Hepatic stellate cell (primary cell): ENCODE measurements at places on chromosomes 1 and 21.

DNA sequence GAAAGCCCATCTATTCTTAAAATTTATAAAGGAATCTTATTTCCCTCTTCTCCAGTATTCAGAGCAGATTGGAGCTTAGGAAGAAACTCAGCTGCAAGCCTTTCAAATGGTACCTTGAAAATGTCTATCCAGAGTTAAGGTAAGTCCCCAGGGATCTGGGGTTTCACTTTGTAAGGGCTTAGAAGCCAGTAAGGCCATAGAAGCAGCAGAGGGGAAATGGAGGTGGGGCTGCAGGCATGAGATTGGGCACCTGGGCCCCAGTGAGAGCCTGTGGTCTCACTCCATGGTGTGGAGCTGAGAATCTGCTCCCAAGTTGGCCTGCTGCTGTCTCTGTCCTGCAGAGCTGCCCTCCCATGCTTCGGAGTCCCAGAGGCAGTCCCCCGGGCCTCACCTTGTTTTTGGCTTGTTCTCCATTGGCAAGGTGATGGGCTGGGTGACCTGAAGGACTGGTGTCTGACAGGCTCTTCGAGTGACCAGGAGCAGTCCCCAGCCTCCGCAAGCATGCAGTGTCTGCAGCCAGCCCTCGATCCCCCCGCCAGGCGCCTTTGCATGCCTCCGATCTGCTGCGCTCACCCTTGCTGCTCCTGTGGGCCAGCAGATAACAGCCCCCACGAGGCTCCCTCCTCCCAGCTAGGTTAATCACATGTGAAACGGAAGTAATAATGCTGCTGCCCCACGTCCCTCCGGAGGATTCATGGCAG is 163.1 kb downstream of the PGBD5 start:
- DNase-seq = no peak

DNA sequence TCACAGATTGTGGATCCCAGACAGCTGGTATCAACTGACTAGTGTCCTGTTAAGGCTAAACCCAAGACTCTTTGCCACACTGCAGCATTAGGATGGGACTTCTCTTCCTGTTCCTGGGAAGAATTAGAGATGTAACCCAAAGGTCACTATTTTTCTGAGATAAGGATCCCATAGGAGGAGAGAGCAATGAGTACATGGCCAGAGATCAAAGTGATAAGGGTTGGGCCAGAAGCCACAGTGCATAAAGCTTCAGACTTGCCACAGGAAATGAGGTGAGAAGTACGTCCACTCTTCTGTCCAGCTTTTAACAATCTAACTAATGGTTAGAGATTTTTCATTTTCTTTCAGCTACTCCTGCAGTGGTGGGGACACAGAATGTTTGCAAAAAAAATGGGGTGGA is at the start of gene HSD3B1:
TSS of gene HSD3B1 (plus strand) at position 270 of the 400 bp plus-strand sequence. CDS start 267 bp downstream, outside the sequence.
- no peak for DNase-seq

- no peak for DNase-seq
These were observed 123.7 kb downstream of the UBR4 start for GRCh38 chr1:19086176-19086875.

- DNase-seq = peak; percentile 2
These were observed 468.7 kb upstream of the B3GALT2 start for GRCh38 chr1:193654951-193655735.

DNA sequence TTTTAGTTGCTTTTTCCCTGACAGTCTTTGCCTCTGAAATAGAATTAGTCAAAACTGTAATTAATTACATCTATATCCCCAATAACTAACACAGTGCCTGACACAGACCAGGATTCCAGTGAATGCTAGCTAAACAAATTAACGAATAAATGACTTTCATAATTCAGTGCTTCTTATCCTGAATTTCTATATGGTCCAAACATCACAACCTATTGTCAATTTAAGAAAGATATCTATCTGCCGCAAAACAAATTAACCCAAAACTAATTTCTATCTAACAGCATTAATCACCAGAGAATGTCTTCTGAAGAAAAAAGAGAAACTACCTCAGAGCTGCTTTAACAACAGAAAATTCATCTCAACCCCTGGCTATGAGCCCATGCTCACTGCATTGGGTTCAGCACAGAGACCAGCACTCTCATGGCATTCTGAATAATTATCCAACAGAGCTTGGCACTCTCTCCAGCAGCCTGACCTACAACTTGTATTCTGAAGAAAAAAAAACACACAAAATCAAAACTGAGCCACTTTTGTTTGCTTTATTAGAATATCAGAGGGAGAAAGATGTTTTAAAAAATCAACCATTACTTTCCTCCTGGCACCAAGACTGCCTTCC is 547.3 kb upstream of the BEND5 start:
- DNase-seq = no peak

DNA sequence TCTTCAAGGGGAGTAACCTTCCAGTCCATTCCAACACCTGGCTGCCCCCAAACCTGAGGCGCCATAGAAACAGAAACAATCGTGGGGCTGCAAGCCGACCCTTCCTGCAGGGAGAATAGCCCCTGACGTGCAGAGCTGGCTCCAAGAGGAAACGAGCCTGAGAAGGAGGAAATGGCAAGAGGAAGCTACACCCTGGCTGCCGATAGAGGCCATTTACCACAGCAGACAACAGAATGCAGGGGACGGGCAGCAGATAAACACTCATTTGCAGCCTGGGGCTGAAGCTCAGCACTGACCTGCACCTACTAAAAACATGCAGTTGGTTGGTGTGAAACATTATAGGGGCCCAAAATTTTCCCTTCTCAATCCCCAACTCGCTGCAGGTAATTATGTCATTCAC is 8.7 kb upstream of the TDRD10 start:
- DNase-seq = no peak

DNA sequence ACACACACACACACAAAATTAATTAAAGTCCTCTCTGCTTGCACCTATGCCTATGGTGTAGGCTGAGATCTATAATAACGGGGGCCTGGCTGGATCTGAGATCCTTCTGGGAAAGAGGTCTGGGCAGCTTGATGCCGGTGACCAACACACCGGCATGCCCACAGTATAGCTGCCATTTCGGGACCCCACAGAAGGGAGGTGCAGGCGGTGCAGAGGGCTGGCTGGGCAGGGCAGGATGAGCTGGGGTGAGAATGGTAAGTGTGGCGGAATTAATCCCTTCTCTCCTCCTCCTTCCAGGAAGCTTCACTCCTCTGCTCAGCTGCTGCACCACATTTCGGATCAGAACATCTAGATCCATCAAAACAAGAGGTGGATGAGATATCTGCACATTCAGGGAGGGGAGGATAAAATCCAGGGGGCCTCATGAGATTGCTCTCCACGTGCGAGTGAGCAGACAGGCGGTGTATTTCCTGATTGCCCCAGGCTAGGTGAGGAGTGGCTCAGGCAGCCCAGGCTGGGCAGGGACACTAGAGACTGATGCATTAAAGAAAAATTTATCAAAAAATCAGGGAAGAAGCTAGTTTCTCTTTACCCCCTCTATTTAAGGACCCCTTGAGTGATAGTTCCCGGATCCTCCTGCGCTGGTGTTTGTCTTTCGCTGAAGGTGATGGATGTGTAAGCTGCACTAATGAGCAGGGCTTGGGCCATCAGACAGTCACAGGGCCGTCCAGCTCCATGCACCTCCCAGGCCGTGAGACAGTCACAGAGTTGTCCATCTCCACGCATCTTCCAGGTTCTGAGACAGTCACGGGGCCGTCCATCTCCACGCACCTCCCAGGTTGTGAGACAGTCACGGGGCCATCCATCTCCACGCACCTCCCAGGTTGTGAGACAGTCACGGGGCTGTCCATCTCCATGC is 449.9 kb downstream of the PTPRU start:
- no peak for DNase-seq

GRCh38 chr1:54122135-54122751 is 30.6 kb downstream of the CDCP2 start:
- DNase-seq = no peak

GRCh38 chr1:244388961-244389360 is 62.7 kb downstream of the ADSS2 start:
- peak; percentile 24 for DNase-seq

GRCh38 chr1:224767031-224767430 is 150.9 kb downstream of the CNIH3 start:
- no peak for DNase-seq

DNA sequence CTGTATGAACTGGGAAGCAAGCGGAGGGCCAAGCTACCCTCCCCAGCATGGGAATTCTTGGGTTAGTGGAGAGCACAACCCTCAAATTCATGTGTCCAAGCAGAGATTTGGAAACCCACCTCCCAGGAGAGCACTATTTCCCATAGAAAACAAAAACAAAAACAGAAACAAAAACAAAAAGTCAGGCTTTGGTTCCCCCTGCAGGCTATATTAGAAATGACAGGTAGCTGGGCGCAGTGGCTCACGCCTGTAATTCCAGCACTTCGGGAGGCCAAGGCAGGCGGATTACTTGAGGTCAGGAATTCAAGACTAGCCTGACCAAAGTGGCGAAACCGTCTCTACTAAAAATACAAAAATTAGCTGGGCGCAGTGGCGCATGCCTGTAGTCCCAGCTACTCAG is 10.8 kb downstream of the MINDY1 start:
- DNase-seq = no peak

DNA sequence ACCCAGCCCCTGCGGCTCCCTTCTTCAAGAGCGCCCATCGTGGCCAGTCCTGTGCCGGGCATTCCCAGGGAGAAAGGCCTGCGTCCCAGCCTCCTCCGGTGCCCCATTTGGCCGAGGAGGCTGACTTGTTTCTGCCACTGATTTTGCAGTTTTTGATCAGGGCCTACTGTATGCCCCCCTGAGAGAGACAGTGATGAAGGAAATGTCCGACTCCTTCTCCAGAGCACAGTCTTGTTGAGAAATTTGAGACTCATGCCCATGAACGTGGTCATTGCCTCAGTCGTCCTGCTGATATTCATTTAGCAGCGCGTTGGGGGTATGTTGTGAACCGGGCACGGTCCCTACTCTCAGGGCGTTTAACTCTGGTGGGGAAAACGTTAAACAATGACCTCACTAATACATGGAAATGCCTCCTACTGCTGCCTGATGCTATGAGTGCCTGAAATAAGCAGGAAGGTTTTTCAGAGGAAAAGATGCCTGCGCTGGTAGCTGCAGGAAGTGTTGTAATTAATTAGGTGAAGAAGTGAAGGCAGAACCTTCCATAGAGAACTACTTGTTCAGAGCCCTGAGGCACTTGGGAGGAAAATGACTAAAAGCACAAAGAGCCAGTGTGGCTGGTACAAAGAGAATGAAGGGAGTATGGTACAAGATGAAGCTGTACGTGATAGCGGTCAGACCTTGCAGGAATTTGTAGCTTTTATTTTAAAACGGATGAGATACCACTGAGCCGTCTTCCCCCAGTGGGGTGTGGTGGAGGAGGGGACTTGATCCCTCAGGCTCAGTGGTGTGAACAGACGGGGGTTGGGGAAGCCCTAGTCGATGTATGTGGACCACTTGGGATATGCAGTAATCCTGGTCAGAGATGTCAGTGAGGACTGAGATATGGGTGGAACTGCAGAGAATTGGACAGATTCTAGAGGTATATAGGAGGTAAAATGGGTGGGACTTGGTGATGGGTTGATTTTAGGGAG is 730 bp downstream of the ZCCHC17 start:
- peak; percentile 8 for DNase-seq

DNA sequence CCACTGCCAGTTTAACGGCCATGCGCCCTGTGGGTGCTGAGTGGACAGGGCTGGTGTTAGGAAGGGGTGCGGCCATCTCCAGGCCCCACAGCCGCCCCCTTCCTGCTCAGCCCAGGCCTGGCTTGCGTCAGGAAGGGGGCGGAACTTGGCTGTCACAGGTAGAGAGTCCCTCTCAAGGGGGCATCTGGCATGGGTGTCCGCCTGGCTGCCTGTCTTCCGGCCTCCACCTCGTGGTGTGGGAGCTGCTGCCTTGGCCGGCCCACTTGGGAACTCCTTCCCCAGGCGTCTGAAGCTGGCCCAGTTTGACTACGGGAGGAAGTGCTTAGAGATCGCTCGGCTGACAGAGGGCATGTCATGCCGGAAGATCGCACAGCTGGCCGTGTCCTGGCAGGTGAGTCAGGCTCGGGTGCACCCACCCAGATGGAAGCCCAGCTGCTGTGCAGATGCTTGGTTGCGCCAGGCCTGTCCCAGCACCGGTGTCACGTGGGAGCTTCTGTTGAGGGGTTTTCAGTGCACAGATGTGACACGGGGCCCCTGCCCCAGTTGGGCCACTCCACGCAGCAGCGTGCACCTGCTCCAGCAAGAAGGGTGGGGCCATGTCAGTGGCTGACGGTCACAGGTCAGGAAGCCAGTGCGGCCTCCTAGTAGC is 9.1 kb upstream of the ATAD3B start:
- DNase-seq = peak; percentile 53

GRCh38 chr1:59643526-59643925 is 171.2 kb upstream of the HOOK1 start:
- DNase-seq = no peak

DNA sequence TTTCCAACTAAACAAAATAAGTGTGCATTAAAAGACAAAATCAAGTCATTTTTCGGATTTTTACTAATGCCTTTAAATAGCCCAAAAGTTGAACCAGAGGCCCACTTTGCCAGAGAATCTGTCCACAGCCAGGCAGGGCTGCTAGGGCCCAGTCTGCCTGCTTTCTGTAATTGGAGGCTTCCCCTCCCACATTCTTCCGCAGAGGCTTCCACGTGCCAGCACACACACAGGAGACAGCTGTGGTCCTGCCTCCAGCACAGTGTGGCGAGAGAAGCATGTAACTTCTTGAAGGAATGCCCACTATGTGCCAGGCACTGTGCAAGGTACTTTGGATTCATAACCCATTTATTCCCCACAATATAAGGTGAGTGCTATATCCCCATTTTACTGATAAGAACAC is 11.3 kb upstream of the PDZK1IP1 start:
- no peak for DNase-seq

DNA sequence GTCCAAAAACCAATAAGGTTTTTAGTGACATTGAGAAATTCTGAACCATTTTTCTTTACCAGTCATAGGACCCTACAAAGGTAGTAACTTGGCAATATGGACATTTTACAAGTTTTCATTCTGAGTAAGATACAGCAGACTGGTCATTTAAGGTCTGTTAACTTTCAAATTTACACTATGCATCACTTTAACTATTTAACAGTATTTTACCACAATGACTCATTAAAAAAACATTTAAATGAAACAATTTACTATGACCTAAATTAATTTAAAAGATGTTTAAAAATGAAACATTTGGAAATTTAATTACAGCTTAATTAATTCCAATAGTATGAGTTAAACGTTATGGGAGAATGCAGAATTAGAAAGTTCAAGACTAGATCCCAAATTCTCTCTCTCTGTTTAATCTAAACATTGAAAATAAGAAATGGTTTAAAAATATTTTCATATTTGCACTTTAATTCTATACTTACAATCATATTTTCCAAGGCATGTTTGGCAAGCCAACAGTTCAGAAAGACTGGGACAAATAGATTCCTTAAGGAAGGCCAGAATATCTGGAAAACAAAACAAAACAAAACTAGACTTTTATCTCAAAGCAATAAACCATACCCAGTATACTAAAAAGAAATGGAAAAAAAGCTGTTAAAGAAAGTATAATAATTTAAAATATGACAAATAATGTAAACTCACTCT is 140.9 kb downstream of the KCNT2 start:
- DNase-seq = no peak

- no peak for DNase-seq
These were observed 3.6 kb downstream of the TENT5C start for GRCh38 chr1:117609471-117609911.

DNA sequence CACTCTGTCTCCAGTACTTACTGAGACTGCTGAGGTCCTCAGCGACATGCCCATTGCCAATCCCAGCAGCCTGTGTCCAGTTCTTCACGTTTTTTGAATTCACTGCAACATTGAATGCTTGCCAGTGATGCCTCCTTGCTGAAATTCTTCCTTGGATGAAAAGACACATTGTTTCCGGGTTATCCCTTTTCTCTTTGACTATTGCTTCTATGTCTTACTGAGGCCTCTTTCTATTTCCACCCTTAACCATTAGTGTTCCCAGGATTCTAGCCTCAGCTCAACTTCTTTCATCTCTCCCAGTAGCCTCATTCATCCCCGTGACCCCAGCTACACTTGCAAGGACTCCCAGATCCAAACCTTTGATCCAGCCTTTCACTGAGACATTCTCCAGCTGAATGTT is 46.5 kb upstream of the KIF26B start:
- DNase-seq = no peak
